Femur (tissue), 1 donor: ENCODE measurements at places on chromosomes 4 and X.

GRCh38 chrX:105114554-105115130, 105.9 kb downstream of the TEX13A start:
- no peak for DNase-seq

- DNase-seq = no peak
Observed at GRCh38 chrX:31656013-31656412, 584.2 kb upstream of the FTHL17 start.

- no peak for DNase-seq
Observed at GRCh38 chrX:35122756-35123155, 180.2 kb downstream of the FAM47B start.

DNA sequence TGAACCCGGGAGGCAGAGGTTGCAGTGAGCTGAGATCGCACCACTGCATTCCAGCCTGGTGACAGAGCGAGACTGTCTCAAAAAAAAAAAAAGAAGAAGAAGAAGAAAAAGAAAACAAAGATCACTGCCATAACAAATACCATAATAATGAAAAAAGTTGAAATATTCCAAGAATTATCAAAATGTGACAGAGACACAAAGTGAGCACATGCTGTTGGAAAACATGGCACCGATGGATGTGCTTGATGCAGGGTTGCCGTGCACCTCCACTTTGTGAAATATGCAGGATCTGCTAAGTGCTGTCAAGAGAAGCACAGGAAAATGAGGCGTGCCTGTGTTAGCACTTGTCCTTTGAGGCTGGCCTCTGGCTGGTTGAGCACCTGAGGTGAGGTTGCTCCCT, 133.3 kb downstream of the STK32B start:
- no peak for DNase-seq

GRCh38 chr4:137572163-137572562, 39.9 kb upstream of the PCDH18 start:
- DNase-seq = no peak

DNA sequence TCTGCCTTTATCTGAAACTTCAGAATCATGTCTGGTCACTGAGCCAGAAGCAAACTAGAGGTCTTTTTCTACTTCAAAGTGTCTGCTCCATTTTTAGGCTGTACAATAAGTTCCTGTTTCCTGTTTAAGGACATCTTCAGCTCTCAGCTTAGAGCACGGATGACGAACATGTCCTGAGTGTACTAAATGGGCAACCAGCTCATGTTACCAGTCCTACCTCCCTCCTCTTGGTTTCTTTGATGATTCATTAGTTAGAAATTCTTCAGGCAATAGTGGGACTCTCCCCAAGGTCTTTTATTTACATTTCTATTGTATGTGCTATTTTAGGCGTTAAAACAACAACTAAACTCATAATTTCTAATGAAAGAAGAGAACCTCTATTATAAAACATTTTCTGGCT, 58.0 kb downstream of the ENPEP start:
- DNase-seq = no peak

GRCh38 chr4:13525606-13526281, 18.6 kb downstream of the NKX3-2 start:
- no peak for DNase-seq

- no peak for DNase-seq
Observed at GRCh38 chrX:38426785-38427184, 74.4 kb downstream of the OTC start.

- no peak for DNase-seq
Observed at GRCh38 chr4:19534159-19534558, 717.5 kb upstream of the SLIT2 start.

GRCh38 chr4:99817309-99817890, 773 bp downstream of the DAPP1 start:
- DNase-seq = no peak

GRCh38 chrX:139924069-139924695, 8.7 kb downstream of the ATP11C start:
- DNase-seq = no peak

- no peak for DNase-seq
Observed at GRCh38 chr4:15729910-15730533, 27.2 kb downstream of the BST1 start.

DNA sequence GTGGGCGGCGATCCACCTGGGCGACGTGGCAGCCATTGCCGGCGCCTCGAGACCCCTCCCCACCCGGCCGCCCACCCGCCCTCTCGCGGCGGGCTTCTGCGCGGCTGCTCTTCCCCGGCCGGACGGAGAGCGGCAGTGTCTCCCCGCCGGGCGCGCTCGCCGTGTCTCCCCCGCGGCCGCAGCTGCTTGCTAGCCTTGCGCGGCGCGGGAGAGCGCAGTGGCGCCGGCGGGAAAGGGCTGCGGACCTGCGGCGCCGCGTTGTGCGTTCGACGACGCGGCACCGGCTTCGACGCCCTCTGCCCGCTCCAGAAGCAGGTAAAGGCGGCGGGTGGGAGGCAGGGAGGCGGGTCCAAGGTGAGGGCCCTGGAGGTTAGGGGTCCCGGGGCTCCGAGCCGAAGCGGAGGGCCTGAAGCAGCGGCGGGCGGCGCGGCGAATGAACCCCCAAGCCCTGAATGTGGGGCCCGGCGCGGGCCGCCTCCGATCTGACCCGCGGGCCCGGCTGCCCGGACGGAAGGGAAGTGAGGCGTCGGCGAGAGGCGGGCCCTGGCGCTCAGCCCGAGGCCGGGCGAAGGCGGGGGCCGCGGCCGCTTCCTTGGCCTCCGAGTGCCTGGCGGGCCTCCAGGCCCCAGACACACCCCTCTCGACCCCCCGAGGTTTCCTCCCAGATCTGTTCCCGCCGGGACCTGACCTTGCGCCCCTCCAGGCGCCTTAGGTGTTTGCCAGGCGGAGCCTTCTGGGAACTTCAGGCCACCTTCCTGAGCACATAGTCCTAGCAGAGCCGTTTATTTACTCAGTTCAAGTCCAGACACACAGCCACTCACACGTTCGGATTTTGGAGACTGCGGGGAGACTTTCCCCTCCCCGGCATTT, at the start of gene N4BP2:
TSS of gene N4BP2 (plus strand) at position 135 of the 870 bp plus-strand sequence. CDS start 40,491 bp downstream, outside the sequence.
- DNase-seq = peak; percentile 91

DNA sequence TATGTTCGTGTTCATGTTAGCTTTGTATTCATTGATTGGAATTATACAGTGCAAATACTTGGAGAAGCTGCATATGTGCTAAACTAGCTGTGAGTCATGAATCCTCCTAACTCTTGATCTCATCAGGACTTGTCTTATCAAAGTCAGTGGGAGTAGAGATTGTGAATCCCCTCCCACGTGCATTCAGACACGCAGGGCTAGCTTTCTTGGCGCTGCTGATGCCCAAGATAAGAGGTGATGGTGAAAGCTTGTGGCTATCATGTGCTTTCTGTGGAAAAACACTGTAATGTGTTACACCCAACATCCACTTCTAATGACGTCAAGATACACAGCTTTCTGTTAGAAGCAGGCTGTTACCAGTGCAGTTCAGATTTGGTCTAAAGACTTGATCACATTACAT, 348.7 kb upstream of the HAND2 start:
- DNase-seq = no peak

GRCh38 chr4:61860376-61860775, 660.2 kb downstream of the ADGRL3 start:
- DNase-seq = peak; percentile 36

DNA sequence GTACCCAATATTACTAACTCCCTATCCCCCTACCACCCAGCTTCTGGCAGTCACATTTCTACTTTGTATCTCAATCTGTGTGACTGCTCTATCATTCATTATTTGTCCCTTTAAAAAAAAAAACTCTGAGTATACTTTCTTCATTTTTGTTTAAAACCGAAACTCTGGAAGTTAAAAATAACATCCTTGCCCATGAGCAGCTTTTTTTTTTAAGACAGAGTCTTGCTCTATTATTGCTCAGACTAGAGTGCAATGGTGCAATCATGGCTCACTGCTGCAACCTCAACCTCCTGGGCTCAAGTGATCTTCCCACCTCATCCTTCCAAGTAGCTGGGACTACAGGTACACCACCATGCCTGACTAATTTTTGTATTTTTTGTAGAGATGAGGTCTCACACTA, 15.8 kb downstream of the UBE2K start:
- DNase-seq = no peak

GRCh38 chrX:46758163-46758955, 559 bp downstream of the SLC9A7 start:
- DNase-seq = no peak

GRCh38 chr4:121150003-121150402, 14.1 kb downstream of the TNIP3 start:
- no peak for DNase-seq

- DNase-seq = no peak
Observed at GRCh38 chrX:63656871-63657580, 128.0 kb downstream of the ARHGEF9 start.

- DNase-seq = no peak
Observed at GRCh38 chr4:188778905-188779304, 639.7 kb downstream of the TRIML1 start.

GRCh38 chrX:70254909-70255308, 5.1 kb downstream of the P2RY4 start:
- no peak for DNase-seq

- DNase-seq = peak; percentile 67
Observed at GRCh38 chr4:32560306-32560705, 1840.1 kb downstream of the PCDH7 start.

DNA sequence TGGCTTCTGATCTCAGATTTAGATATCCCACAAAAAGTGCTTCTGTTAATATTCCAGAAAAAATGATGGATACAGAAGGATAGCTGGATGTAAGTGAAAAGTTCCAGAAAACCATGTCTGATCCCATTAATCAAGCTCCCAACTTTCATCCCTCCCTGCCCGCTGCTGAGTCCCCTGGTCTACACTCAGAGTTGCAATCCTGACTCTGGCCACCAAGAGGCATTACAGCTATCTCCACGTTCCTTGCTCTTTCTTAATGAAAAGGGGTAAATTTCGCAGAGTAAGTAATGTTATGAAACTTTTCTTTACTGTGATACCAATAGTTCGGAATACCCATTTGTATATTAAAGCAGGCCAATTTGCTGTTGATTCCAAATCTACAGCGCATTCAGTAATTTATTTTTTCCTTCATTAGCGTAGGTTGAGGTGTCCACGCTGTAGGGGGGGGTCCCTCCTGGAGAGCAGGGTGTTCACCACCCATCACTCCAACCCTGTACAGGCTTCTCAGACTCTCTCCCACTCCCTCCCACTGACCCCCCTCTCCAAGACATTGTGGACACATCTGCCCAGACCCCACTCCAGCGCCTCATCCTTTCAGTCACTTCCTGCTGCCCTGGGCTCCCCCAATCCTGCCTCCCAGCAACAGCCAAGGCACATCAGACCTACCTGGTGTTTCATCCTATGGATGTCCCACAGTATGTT, 55.1 kb downstream of the RAB40A start:
- DNase-seq = no peak

GRCh38 chrX:433771-434170, 47.1 kb upstream of the PPP2R3B start:
- no peak for DNase-seq

- no peak for DNase-seq
Observed at GRCh38 chrX:130741584-130741983, 161.4 kb downstream of the ENOX2 start.

- no peak for DNase-seq
Observed at GRCh38 chr4:171891038-171891437, 77.8 kb downstream of the GALNTL6 start.

DNA sequence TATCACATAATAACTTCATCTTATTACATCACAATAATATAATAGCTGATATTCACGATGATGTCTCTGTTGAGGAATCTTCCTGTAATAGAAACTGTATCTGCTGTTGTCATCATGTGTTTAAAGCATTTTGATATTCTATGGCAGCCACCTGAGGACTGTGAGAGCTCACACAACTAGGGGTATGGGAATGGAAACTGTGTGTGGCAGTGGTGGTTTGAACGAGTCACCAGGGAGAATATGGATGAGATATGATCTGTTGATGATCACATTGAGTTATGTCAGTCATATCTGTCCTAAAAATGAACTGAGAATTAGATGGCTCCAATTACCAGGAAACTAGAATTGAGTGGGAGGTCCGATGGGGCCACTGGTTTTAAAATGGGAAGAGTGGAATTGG, 169.6 kb downstream of the MID1IP1 start:
- no peak for DNase-seq

DNA sequence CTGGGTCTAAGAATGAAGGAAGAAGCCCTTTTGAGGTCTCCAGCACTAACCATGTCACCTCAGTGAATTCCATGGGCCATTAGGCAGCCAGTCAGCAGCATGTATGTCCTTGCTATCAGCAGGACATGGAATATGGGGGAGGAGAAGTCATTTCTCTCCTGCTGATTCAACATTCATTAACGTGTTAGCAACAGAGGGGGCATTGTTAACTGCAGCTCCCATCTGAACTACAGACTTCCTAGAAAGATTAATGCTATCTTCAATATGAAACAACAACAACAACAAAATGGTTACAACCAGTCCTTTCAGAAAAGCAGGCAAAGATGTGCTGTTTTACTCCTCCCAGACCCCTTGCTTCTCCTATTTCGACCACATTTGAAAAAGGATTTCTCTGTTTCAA, 120.4 kb upstream of the SLC34A2 start:
- no peak for DNase-seq

DNA sequence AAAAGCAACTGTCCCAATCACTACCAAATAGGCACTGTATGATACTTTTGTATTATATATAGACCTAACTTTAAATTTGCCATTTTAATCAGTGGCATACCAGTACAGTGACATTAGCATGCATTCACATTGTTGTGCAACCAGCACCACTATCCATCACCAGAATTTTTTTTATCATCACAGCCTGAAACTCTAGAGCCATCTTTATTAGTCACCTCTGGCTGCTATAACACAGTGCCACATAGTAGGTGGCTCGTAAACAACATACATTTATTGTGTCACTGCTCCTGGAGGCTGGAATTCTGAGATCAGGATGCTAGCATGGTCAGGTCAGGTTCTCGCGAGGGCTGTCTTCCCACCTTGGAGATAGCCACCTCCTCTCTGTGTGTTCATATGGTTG, 188.4 kb upstream of the GALNT7 start:
- DNase-seq = no peak
